IPS-NIHi11 (cell line): ENCODE measurements at places on chromosomes 6 and 20.

DNA sequence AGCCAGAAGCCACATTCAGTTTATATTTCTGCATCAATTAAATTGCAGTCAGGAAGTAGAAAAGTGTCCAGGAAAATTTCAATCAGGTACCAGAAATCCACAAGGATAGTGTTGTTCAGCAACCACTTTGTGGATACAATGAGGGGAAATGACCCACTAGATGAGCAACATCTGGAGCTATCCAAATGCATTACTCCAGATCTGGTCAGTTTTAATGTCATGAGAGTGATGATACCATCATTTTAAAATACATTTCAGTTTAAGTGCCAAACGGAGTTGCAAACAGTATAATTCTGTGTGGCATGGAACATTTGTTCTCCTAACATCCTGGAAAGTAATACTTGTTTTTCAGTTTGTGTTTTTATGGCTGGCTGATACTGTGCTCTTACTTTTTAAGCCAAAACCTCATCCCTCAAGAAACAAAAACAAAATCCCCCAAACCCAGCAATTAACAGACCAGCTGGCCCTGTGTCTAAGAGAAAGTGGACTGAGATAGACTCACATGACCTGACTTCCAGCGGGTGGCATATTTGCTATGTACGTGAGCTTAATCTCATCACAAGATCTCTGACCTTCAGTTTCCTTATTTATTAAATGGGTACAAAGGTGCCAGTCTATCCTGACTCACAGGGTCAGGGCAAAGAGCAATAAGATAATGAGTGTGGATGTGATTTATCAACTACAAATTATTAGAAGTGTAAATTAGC is 58.8 kb upstream of the CNKSR3 start:
- DNase-seq, result no peak

DNA sequence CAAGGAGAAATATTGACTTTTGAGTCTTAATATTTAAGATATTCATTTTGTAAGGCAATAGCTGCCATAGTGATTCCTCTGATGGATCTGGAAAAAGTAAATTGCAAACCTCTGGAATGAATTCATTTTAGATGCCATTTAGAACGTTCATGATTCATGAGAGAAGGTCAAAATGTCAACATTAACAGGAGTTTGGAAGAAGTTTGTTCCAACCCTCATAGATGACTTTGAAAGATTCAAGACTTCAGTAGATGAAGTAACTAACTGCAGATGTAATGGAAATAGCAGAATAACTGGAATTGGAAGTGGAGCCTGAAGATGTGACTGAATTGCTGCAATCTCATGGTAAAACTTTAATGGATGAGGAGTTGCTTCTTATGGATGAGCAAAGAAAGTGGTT is 100.9 kb upstream of the CCN2 start:
- no peak for DNase-seq

DNA sequence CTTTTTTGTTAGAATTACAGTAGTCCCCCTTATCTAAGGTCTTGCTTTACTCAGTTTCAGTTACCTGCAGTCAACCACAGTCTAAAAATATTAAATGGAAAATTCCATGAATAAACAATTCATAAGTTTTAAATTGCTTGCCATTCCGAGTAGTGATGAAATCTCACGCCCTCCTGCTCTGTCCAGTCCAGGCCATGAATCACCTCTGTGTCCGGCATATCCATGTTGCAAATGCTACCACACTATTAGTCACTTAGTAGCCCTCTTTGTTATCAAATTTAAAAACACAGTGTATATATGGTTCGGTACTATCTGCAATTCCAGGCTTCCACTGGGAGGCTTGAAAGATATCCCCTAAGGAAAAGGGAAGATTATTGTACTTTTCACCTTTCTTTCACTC is 164.6 kb upstream of the FAM83B start:
- DNase-seq, result no peak

DNA sequence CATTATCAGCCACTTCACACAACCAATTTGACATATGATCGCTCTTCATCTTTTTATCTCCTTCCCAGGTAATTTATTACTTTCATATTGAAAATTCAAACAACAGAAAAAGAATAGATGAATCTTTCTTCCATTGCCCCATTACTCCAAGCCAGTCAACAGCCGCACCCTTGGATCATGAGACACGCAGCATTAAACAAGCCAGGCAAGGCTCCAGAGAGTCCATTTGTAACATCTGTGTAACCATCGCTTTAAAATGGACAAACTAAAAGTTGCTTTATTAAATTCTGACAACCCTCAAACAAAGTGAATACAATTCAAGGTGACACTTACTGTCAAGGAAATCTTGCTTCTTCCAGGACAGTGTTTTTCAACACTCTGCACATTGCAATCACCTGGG is 200.3 kb downstream of the EPM2A start:
- no peak for DNase-seq

GRCh38 chr6:21157186-21157929 is 436.2 kb upstream of the SOX4 start:
- DNase-seq, result no peak

GRCh38 chr6:64040113-64040512 is 404.5 kb downstream of the PHF3 start:
- no peak for DNase-seq

GRCh38 chr20:1660246-1660645 is 2.7 kb upstream of the SIRPG start:
- DNase-seq, result no peak

GRCh38 chr6:29850011-29850553 is 22.5 kb downstream of the HLA-G start:
- DNase-seq, result peak; percentile 42

DNA sequence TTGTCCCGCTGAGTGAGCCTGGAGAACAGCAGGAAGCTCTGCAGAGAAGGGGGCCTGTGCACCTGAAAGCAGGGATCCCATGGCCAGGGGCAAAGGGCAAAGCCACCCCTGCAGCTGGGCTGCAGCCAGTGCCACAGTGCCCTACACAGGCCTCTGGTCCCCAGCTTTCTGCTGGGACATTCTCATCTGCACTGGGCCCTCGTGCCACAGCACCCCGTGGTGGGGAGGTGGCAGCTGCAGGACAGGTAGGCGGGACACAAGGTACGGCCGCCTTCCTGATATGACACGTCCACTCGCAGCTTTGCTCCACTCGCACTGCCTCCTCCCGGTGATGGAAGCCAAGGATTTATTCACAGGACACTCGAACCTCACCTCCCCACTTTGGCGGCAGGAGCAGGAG is 27.2 kb downstream of the INSM1 start:
- no peak for DNase-seq

- peak; percentile 66 for DNase-seq
Observed at GRCh38 chr6:27795697-27796494, 116.3 kb downstream of the OR2B2 start.

- no peak for DNase-seq
Observed at GRCh38 chr6:110589865-110590513, 113.6 kb upstream of the SLC22A16 start.

DNA sequence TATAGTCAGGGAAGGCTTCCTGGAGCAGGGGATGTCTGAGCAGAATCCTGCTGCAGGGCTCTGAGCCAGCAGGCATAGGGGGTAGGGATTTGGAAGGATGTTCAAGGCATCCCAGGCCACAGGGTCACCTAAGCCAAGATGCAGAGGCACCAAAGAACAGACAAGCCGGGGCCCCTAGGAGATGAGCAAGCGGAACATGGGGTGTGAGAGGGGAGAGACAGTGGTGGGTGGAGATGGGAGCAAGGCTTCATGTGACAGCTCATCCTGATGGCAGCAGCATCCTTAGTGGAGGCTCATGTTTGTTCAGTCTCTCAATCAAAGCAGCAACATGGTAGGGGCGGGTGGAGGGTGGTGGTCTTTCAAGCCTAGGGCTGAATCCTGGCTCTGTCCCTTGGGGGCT is 29.8 kb upstream of the TCP11 start:
- no peak for DNase-seq

GRCh38 chr6:135202836-135203235 is 21.7 kb downstream of the MYB start:
- DNase-seq, result no peak

DNA sequence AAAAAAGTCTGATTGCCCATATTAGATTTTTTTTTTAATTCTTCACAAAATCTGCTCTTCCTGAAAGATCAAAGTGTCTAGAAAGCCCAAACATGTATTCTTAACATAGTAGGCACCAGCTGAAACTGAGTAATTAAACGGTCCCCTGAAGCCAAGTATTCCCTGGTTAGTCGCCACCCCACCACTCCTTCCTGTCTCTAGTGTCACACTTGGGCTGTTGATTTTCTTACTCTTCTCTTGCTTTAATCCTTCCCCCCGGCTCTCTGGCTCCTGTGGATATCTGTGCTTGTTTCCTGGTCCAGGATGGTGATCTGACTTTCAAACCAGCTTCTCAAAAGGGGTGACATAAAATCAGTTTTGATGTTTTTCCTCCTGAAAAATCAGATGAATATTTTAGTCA is 162.9 kb downstream of the QKI start:
- DNase-seq, result no peak

- DNase-seq, result no peak
Observed at GRCh38 chr20:37987602-37988290, 45.5 kb downstream of the TTI1 start.

- no peak for DNase-seq
Observed at GRCh38 chr6:141700819-141701218, 431.9 kb upstream of the GJE1 start.

DNA sequence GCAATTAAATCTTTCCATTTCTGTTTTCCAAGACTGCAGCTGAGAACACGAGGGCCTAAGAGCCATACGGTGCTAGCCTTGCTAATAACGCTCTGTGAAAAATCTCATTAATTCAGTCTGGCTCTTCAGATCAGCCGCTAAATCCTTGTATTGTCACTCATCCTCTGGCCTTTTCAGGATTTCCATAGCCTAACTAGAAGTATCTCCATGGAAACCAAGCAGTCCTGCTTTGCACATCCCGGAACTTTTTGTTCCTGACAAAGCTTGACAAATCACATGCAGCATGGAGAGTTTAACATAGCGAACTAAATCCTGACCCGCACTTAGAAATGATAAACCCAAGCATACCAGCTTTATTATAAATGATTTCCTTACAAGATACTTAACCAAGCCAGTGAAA is 383.7 kb downstream of the CD83 start:
- no peak for DNase-seq

- no peak for DNase-seq
Observed at GRCh38 chr6:133966654-133967329, 13.8 kb downstream of the TBPL1 start.

DNA sequence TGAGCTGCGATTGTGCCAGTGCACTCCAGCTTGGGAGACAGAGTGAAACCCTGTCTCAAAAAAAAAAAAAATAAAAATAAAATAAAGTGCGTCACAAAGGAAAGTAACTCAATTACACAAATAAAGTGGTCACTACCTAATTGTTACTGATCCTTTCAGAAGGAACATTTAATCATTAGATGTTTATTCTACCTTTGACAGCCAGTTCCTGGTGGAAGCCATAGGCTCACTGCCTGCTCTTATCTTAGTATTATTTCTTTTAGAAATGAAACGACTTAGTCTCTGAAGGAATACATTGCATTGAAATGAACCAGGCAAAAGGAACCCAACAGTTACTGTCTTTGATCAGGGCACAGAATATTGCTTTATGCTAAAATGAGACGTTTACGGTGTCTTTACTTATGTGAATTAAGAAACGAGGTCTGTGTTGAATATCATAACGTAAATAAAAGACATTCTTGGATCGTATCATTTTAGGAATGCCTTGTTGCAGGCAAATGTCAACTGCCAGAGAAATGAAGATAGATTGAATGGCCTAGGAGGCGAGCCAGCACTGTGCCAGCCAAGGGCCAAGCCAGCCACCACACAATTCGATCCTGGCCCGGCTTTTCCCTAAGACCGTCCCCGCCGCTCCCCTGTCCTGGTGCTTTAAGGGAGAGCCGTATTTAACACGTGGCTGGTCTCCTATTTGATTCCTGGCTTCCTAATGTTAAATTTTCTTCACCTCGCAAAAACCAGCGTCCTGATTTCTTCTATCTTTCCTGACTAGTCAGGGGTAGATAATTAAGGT is 136.7 kb upstream of the GMDS start:
- DNase-seq, result no peak

- peak; percentile 29 for DNase-seq
Observed at GRCh38 chr6:116779573-116780164, 14.2 kb upstream of the FAM162B start.

GRCh38 chr6:41256383-41256782 is 28.2 kb downstream of the TREML4 start:
- DNase-seq, result no peak
